Stromal cell of bone marrow (primary cell): ENCODE measurements at places on chromosomes 1 and 21.

DNA sequence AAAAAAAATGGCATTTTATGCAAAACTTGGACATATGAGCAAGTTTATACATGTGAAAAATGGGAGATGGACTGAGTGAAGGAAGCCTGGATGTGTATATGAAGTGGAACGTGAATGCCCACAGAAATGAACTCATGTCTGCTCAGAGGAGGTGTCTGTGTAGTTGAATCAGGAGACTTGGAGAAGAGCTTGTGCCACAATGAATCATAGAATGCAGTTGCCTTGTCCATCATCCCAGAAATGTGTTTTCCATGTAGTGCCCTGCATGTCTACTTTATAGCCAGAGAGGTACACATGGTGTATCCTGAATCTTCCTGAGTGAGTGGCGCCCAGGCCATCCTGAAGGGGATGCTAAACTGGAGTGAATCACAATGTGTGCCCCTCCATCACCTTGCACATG, 2.6 kb upstream of the ILDR2 start:
- no peak for DNase-seq

- peak; percentile 7 for DNase-seq
Observed at GRCh38 chr1:110523011-110523410, 4.0 kb upstream of the KCNA10 start.

DNA sequence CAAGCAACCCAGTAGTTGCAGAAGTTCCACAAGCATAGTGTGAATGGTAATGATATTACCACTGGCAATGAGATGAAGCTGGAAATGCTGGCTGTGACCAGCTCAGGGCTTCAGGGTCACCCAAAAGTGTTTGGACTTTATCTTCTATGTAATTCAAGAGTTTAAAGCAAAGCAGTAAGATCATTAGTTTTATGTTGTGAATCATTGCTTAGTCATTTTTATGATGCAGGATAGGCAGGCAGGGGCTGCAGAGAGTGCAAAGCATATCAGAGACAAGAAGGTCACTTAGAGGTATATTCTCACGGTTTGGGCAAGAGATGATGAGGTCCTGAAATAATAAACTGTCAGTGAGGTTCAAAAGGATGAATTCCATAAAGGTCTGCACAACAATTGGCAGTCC, 147.4 kb downstream of the OLFM3 start:
- no peak for DNase-seq

DNA sequence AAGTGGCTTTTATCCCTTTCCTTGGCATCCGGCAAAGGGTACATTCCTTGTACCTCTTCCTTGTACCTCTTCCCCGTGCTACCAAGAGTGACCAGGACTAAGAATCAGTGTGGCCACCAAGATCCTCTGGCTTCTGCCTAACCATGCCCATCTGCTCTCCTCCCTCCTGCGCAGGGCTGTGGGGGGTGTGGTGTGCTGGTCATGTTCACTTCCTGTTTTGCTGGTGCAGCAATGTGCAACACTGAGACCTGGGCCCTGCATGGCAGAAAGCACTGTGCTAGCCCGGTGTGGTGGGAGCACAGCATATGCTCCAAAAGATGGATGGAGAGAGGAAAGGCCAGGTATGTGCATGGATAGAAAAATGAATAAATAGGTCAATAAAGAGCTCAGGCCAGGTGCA, 33.3 kb upstream of the TENT5C start:
- no peak for DNase-seq

DNA sequence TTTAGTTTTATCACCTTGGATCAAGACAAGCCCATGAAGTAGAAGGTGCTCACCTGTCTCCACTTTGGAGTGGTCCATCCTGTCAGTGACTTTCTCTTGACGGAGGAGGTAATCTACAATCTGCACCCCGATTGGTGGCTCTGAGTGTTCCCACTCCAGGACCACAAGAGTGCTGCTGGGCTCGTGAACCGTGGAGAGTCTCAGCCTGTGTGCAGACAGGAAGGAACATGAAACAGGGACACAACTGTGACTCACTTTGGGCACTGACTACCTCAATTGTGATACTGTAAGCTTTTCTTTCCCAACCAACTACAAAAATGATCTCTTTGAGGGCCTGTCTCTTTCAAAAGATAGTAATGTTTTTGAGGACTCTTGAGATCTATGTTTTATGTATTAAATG, 280.2 kb downstream of the ASTN1 start:
- DNase-seq: no peak

DNA sequence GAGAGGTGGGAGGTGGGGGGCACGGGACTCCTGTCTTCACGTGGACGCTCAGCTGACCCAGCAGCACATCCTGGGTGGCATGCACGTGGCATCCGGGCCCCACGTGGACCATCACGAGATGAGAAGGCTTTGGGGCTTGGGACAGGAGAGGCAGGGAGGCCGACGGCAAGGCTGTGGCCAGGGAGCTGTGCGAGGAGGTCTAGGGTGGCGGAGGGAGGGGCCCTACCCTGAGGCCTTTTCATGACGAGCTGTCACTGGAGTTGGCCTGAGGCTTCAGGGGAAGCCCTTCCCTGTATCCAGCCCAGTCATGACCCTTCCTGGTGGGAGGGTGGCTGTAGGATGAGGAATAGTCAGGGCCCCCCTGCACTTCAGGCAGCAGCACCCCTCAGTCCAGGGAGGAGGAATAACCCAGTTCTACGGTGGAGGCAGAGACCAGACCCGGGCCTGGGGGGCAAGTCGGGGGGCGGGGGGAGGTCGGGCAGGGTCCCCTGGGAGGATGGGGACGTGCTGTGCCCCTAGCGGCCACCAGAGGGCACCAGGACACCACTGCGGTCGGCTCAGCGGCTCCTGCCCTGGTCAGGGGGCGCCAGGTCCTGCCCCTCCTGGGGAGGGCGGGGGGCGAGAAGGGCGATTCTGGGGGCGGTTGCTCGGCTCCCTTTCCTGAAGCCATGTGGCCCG, 2.0 kb upstream of the PERM1 start:
- no peak for DNase-seq

GRCh38 chr1:53616927-53617326, 122.0 kb downstream of the GLIS1 start:
- DNase-seq: no peak
